ENCODE measurements at places on chromosomes 12 and 14.

DNA sequence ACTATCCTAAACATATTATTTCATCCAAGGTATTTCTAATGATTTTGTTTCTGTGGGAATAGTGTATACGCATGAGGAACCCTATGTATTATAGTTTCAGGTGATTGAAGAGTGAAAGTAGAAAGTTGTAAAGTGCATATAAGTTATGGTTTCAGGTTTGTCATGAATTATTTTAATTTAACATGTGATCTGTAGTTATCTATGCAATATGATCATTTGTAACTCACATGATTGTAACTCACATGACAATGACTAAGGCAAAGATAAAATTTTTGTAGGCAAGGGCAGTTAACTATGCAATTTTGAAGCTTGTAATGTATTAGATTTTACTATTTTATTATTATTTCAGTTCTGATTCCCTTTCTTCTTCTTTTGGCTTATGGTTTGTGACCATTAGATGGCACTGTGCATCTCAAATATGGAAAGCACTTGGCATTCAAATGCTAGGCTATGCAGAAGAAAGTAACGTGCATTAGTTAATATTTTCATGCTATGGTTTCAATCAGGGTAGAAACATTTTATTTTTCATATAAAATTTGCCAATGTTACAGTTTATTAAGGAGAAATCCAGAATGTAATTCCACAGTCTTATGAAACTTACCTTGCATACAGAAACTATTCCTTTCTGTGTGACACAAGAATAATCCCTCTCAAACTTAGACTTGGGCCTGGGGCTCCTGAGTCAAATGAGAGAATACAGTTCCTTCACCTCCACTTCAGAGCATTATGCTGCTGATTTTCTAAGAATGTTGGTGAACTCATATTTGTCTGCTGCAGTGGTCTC lies 15.8 kb upstream of the TMEM30B start:
- no peak for DNase-seq

DNA sequence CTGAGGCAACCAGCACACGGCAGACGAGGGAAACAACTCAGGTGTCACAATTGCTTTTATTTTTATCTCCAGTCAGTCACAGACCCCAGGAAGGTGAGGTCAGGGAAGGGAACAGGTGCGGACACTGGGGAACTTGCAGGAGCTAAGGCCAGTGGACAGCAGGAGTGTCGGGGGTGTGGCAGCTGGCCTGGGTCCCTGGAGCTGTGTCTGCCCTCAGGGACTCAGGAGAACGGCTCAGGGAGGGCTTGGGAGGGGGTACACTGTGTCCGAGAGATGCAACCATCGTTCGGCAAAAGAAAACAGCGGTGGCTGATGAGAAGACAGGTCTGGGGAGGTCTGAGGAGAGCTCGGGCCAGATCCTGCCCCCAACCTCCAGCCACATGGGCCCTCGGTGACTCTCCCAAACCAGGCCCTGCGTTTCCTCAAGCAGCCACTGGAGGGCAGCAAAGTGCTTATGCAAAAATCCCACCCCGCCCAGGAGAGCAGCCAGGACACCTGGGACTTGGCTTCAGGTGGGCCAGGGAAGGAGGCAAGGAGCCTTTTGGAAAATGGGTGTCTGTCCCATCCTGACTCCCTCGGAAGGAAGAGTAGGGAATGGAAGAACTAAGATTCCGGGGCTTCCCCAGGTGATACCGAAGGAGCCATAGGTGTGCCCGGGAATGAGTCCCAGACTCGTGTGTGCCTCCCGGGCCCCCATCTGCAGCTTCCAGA lies 24.1 kb upstream of the BCDIN3D start:
- peak; percentile 83 for DNase-seq

GRCh38 chr14:101873991-101874390 lies 90.4 kb upstream of the DYNC1H1 start:
- no peak for DNase-seq

- DNase-seq, result no peak
These were observed 59.2 kb downstream of the GSC start for GRCh38 chr14:94710731-94711130.

DNA sequence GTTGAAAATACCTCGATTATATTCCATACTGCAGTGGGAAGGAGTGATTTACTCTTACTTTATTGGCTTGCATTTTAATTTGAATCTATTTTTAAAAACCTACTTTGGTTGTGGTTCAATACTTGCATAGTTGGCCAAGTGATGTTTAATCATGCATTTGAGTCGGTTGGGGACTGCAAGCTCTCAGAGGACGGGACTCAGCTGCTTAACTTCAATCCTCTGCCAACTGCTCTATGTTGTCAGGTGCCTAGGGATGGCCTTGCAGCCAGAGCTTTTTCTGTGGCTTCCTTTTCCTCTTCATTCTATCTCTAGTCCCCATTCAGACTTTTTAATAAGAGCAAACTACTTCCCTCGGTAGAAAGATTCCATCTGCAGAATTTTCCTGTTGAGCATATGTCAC lies 53.4 kb upstream of the KRR1 start:
- DNase-seq, result peak; percentile 61

DNA sequence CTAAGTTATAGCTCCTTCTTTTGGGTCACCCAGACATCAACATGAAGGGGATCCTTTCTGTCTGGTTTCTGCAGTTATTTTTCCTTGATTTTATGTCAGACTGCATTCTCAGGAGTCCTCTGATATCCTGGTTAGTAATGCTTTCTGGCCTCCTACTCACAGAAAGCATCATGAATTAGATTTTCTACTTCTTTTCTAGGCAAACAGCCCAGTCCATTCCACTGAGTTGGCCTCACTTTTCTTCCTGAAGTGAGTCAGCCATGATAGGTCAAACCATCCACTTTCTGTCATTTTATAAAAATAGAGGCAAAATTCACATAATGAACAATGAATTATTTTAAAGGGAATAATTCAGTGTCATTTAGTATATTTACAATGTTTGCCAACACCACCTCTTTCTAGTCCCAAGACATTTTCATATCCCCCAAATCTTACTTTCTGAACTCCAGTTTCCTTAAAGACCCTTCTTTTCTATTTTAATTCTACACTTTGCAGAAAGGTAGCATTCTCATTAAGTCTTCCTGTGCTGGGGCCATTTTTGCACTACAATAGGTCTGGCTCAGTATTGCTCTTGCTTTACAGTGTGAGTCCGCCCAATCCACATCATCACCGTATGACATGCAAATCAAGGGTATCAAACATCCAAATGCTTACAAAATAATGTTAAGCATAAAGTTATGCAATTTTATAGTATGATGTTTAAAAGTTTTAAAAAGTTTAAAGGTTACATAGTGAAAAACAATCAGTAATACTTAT lies 95.1 kb downstream of the UNC79 start:
- no peak for DNase-seq

GRCh38 chr14:53882684-53883083 lies 73.9 kb downstream of the BMP4 start:
- no peak for DNase-seq

GRCh38 chr14:64671591-64671990 lies 32.6 kb upstream of the PLEKHG3 start:
- no peak for DNase-seq

DNA sequence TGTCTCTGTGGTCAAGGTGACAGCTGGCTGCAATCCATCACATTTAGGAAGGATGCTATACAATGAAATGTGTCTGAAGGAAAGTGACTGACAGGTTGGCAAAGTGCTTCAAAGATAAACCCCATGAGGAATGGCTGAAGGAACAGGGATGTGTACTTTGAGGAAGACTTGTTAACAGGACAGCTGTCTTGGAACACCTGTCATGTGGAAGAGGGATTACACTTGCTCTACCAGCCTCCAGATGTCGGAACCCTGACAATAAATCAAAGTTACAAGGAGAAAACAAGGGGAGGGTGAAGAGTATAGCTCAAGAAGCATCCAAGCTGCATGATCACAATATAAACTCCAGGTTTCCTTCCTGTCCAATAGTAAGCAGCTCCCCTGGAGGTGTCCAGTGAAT lies 147.8 kb upstream of the TMCC3 start:
- DNase-seq, result no peak

DNA sequence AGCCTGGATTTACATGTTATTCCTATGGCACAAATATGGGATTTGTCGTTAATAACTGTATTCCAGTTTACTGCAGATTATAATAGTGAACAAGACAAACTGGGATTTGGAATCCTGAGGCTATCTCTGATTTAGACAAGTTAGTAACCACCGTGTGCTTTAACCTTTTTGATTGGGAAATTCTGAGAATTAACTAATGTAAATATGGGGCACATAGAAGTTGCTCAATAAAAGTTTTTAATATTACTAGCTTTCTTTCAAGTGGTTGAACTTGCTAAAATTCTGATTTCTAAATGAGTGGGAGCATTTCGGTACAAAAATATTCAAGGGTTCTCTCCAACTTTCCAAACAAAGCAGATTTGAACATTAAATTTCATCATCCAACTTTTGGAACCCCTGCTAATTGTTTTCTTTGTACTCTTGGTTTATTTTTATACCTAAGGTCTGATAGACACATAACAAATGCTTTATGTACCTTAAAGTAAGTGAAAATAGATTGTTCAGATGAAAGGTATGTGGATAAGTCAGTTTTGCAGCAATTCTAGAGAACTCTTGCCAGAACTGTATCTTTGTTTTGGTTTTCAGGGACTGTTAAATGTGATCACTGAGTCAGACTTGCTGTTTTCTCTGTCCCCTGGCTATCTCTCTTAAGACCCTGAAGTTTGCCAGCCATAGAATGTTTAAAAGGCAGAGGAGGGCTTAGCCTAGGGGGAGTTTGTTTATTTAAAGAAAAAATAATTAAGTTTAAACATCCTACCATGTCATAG lies 57.5 kb downstream of the FRS2 start:
- no peak for DNase-seq

DNA sequence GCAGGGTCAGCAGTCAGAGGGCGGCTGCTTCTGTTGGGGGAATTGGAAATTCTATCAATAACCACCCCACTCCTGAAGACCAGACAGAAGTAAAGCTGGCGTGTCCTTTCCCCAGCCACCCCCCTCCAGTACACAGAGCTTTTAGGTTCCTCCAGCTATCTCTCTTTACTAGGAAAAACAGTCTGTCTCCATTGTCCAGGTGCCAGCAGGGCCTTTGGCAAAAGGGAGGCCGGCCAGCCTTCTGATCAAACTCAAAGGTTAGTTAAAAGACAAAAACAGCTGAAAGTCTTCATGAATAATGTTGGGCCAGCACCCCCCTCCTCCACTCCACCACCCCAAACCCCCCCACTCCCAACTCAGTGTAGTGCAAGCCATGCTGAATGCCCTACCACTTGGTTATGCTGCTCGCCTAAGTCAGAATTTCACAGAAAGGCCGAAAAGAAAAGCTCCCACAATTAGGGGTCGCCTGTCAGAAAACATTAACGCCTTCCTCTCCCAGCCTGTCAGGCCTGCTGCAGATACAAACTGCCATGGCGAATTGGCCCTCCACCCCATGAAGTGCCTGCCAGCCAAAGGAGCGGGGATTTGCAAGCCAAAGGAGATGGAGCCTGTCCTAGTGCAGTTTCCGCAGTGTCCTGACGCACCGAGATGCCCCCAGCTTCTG lies 8.9 kb downstream of the ASCL1 start:
- DNase-seq, result no peak

DNA sequence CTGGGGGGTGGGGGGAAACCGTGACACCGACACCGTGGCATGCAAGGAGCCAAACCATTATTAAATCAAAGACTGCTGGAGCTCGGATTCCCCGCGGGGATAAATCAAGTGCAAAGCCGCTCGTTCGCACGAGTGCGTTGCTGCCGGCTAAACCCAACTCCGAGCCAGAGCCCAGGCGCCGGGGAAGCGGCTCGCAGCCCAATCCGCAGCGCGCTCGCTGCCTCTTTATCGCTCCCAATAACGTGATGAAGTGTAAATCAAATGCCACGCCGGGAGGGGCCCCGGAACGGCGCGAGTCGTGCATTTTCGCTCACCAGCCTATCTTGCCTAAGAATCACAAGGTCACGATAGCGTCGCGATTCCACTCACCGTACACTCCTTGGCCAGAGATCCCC lies 1.3 kb downstream of the MDGA2 start:
- DNase-seq, result no peak

DNA sequence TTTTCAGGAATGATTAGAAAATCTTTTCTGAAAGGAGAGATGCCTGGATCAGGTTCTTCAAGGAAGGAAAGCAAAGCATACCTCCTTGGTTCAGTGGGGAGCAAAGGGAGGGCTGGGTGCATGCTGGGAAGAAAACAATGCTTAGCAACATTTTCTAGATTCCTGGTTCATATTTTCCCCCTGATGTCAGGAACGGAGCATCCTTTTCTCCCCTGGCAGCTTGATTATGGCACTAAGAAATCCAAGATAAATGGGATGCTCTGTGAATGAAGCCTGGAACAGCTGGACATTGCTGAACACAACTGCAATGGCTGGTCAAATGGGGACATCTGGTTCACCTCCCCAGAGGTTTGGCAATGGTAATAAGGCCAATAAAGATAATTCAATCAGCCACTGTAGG lies 50.9 kb downstream of the KCNA5 start:
- DNase-seq, result no peak

DNA sequence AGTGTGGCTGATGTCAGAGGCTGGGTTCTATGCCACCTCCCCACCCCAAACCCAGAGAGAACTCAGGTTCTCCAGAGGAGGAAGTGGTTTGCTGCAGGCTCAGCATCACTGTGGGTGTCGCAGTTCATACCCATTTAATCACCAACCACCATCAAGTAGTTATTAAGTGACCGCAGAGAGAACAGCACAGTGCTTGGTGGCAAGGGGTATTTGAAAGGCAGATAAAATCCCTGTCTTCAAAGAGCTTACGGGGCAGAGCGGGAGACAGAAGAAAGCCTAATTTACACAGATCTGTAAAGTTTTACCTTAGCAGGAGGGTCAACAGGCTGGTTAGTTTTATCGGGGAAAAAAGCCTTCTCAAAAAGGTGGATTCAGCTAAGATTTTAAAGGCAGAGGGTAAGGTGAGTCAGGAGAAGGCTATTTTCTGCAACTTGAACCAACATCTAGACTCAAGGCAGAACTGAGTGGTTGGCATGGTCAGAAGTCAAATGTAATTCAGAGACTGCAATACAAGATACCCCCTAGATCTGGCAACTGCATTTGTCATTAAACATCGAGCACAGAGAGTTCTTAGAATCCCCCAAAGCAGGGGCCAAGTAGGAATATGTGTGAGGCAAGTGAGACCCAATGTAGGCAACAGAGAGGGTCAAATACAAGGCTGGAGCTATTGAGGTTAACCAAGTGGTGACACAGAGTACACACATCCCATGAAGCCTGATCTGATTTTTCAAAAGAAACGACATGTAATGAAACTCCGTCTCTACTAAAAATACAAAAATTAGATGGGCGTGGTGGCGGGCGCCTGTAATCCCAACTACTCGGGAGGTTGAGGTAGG lies 13.2 kb downstream of the PXN start:
- DNase-seq, result no peak

DNA sequence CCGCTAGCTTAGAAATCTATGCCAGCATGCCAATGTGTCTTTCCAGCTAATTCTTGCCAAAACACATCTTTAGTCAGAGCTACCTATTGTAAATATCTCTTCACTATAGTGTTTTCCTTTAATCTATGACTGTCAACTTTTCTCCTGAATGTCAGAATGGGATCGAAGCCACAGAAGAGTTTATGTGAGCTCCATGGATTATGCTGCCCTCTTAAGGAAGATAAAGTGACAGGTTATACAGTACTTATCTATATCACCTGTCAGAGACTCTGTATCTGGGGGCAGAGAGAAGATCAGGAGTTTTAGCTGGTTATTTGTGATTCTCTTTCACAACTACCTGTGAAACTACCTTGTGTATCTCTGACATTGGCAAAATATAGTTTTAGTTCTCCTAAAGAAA lies 204.3 kb upstream of the SEL1L start:
- DNase-seq, result no peak
